ENCODE measurements at places on chromosomes 5 and 9. TPM values are rescaled to one million over a fixed set of nuclear protein-coding genes. Genes with fewer than 3 reads are reported as not detected.

PKD2L2 gene
- not detected for total RNA-seq

GKAP1 gene
- total RNA-seq = 2.2 TPM

NADK2 gene
- 36.3 TPM for total RNA-seq

HCN1 gene
- total RNA-seq = under 0.01 TPM

SUSD3 gene
- total RNA-seq = 3.2 TPM

MARCOL gene
- not detected for total RNA-seq

All from fibroblast of villous mesenchyme (primary cell).